ENCODE measurements at places on chromosomes 16 and 17. TPM values are rescaled to one million over a fixed set of nuclear protein-coding genes. Genes with fewer than 3 reads are reported as not detected.

DNA sequence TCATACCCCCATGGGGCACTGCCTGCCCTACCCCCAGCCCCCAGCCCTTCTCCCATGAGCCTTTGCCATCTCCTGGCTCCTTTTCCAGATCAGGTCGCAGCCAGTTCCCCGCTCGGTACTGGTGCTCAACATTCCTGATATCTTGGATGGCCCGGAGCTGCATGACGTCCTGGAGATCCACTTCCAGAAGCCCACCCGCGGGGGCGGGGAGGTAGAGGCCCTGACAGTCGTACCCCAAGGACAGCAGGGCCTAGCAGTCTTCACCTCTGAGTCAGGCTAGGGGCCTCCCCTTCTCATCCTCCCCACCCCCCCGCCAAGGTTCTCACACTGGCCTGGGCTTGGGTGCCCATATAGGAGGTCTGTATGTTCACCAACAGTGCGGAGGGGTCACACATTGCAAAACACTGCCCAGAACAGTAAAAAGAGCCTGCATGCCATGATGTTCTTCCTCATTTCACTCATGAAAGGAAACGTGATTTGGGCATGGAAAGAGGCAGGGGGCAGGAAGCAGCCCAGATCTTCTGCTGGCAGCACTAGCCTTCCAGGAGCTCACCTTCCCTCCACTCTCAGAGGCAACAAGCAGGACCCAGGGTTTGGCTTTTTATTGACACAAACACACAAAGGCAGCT is 7.5 kb downstream of the IFI35 start:
- DNase-seq, result no peak

OR1A1 gene
- not detected for total RNA-seq

C16orf74 gene
- total RNA-seq, result not detected

DNA sequence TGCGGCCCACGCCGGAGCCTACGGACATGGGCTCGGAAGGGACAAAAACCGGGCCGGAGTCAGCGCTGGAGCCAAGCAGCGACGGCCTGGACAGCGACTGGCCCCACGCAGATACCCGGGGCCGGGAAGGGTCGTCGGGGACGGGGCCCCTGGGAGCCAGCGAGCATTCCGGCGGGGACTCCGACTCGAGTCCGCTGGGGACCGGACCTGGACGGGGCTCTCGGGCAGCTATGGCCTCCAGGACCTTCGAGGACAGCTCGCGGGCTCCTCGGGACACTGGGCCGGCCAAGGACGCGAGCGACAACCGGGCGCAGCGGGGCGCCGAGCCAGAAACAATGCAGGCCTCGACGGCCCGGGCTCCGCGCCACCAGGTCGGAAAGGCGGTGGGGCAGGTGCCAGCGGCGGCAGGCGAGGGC is 1.0 kb downstream of the MYO15B start:
- DNase-seq, result peak; percentile 75

GRCh38 chr16:49701065-49701685 is 154.7 kb downstream of the ZNF423 start:
- DNase-seq, result no peak

C17orf100 gene
- not detected for total RNA-seq

- DNase-seq, result no peak
Measured at GRCh38 chr17:35293151-35293847, 50.4 kb downstream of the SLFN5 start.

DNA sequence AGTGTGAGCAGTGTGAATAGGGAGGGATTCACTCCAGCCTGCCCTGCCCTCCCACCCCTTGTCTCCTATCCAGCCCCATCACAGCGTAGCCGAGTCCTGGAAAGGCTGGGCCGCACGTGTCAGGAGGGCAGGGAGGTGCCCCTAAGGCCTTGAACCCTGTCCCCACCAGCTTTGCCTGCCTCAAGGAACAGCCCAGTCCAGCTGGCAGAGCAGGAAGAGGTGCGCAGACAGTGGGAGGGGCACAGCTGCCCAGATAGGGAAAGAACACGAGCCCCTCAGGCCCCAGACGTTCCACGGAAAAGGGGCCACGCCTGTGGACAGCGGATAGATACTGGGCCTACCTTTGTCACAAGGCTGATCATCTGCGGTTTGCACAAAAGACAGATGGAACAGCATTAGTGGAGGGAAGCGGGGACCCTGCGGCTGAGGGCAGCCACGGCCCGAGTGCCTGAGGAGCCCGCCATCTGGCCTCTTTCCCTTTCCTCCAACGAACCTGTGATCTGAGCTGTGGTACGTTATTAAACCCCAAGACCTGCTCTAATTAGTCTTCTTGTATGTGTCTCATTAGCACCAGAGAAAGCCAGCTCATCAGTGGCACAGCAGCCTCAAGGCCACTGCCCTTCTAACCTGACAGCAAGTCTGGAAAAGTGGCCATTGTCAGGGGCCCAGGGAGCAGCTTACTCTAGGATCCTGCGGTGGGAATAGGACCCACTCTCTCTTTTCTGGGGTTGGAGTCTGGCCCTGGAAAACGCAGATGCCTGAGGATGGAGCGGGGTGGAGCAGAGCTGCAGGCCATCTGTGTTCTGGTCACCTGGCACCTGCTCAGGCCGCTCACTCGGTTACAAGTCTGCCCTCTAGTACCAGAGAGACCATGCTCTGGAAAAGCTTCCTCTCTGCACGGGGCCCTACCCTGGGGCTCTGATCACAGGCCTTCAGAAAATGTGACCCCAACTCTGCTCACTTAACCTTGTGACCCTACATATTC is 16.3 kb downstream of the MPP3 start:
- DNase-seq, result no peak

DNA sequence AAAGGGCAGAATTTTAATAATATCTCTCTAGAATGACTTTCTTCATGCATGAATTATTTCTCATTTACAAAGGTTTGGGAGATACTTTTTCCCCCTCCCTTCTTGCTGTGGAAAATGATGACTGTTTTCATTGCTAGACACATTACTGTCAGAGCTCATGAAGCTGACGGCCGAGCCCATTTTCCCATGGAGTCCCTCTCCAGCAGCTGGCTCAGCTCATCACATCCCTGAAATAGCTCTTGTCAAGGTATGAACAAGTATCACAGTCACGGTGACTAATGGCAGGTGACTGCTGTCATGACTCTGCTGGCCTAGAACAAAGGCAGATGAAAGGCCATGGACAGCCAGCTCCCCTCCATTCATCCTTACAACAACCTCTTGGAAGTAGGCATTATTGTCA is 208.1 kb downstream of the ABCC12 start:
- DNase-seq, result no peak

CCL13 gene
- total RNA-seq, result not detected

- DNase-seq, result peak; percentile 62
Measured at GRCh38 chr17:43439041-43439440, 40.2 kb downstream of the ARL4D start.

- DNase-seq, result no peak
Measured at GRCh38 chr17:79705674-79706073, 25.1 kb upstream of the ENPP7 start.

- no peak for DNase-seq
Measured at GRCh38 chr16:12907670-12908233, 6.4 kb downstream of the SHISA9 start.

Measured in stomach (tissue), 19 donors.